ENCODE measurements at places on chromosomes 6 and 20.

GRCh38 chr6:145924600-145924999 is 39.6 kb downstream of the SHPRH start:
- DNase-seq, result no peak

GRCh38 chr6:150301846-150302519 is 66.8 kb upstream of the IYD start:
- DNase-seq, result no peak

GRCh38 chr6:98797217-98797994 is 37.0 kb upstream of the POU3F2 start:
- no peak for DNase-seq

GRCh38 chr6:126539022-126539421 is 199.1 kb downstream of the CENPW start:
- DNase-seq, result no peak

DNA sequence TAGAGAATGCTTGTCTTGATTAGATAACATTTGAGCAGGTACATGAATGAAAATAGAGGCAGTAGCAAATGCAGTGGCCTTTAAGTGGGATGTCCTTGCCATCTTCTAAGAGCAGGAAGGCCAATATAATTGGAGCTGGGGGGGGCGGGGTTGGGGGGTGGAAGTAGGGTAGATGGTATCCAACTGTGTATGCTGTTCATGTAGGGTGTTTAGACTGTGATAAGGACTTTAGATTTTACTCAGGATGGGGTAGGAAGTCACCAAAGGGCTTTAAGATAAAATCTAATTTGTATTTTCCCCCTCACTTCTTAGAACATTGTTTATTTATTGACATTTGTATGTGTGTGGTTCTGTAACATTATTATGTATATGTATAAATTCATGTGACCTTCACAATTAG is 12.0 kb downstream of the TAB2 start:
- DNase-seq, result no peak

DNA sequence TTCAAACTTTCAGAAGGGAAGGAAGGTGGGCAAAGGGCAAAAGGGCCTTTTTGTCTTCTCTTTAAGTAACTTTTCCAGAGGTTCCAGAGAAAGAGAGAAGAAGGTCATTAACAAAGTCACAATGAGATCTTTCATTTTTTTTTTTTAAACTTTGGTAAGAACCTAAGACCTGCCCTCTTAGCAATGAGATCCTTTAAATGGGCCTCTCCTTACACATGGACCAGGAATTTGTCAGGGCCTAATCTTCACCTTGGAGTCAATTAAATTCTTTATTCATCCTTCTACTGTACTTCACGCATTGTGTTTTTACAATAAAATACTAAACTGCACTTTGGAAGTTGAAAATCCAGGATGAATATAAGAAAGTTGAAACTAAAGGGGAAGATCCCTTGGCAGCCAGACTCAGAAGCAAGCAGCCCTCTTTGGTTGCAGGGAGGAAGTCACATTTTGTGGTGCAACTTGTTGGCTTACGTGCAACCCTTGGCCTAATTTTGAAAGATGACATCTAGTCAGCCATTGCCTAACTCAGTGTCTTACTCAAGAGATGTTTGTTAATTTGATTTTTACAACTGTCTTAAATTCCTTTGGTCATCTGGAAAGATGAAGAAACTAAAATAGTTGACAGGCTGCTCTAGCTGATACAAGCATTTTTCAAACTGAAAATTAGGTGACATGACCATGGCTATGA is 11.9 kb upstream of the TMEM170B start:
- no peak for DNase-seq

GRCh38 chr6:87909849-87910248 is 137.8 kb upstream of the SPACA1 start:
- no peak for DNase-seq

DNA sequence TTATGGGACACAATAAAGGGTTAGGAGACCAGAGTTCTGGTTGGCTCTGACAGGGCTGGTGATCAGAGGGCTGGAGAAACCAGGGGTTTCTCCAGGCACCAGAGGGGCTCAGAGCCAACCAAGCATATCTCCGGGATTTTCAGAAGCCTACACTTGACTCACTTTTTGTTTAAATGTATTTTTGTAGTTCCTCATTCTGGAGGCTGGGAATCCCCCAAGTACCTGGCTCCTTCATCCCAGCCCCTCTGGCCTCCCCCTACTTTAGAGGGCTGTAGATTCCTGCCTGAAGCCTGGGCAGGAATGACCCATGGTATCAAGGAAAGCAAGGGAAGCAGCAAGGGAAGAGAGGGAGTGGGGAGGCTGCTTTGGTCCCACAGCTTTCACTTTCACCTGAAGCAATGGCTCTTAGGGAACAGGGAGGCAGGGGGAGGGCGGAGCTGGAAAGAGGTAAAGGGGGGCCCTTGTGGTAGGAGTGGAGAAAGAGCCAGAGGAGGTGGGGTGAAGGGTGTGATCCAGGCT is 973 bp downstream of the CD40 start:
- DNase-seq, result no peak

- DNase-seq, result no peak
Observed at GRCh38 chr6:141029908-141030307, 1102.8 kb upstream of the GJE1 start.

DNA sequence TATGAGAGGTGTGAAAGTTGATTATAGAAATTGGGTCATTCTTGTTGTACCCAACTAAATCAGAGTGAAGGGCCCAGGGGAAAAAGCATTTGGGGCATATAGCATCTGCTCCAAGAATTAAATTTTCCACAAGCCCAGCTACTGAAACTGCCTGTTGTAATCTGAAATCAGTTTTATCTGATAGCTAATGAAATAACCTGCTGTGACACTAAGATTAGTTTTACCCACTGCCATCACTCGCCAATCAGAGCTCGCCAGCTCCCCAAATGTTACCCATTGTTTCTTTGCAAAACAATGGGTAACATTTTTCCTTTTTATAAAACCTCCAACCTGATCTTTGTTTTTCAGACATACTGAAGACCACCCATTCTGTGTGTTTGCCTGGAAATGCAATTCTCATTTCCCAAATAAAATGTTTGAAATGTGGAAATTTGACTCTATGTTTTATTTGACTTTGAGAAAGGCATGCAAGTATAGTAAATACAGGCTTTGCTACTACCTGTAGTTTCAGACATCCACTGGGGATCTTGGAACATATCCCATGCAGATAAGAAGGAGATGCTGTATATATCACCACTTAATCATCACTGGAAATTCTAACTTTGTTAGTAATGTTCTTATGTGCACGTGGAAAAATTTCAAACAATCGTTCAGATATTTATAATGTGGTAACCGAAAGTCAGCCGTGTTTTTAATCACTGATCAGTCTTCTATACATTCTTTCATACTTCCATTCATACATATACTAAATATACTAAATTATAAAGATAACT is 6.3 kb upstream of the AHI1 start:
- no peak for DNase-seq

- DNase-seq, result no peak
Observed at GRCh38 chr6:169933251-169933821, 181.9 kb downstream of the ERMARD start.

DNA sequence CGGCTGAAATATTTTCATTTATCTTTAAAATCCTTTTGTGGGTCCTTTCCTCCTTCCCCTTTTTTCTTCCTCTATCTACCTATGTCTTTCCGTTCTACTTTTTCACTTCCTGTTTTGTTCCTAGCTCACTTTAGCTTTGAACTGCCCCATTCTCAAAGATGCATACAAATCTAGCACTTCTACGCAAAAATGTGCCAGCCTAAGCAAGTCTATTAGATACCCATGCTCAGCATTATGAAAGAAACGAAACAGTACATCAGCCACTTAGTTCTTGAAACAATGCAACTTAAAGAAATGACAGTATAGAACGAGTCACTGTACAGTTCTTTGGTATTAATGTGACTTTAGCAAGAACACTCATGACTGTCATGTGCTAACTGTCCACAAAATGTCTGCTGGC is 47.3 kb upstream of the MARCKS start:
- DNase-seq, result no peak

- no peak for DNase-seq
Observed at GRCh38 chr6:117605169-117605826, 3.0 kb upstream of the GOPC start.

- DNase-seq, result no peak
Observed at GRCh38 chr6:121698617-121699016, 263.2 kb downstream of the GJA1 start.

DNA sequence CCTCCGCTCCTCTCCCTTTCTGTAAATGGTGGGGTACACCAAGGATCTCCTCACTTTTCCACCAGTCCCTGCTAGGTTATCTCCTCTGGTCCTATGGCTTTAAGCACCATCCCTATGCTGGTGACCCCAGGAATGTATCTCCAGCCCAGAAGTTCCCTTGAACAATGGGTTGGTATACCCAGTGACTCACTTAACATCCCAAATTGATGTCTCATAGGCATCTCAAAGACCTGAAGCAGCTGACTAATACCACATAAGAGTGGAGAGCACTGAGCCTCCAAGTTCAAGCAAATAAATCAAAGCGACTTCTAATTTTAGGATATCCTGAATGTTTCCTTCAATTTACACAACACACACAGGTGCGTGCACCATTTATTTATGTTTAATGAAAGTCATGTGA is 48.3 kb downstream of the ADGRF1 start:
- no peak for DNase-seq

DNA sequence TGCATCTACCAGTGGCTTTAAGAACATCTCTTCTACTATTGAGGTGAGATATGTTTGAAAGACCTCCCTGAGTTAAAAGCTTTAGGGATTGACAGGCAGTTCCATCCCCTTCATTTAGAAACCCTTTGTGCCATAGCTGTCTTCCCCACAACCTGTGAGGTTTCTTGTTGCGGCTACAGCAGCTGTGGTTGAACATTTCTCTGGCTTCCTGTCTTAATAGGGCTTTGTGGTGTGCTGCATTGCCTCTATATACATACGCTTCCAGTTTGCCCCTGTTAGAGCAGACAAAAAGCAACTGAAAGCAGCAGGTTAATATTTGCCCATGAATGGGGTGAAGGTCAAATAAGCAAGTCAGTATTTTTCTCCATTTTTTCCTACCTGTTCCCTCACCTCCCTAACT is 210.2 kb downstream of the TMEM200A start:
- no peak for DNase-seq

DNA sequence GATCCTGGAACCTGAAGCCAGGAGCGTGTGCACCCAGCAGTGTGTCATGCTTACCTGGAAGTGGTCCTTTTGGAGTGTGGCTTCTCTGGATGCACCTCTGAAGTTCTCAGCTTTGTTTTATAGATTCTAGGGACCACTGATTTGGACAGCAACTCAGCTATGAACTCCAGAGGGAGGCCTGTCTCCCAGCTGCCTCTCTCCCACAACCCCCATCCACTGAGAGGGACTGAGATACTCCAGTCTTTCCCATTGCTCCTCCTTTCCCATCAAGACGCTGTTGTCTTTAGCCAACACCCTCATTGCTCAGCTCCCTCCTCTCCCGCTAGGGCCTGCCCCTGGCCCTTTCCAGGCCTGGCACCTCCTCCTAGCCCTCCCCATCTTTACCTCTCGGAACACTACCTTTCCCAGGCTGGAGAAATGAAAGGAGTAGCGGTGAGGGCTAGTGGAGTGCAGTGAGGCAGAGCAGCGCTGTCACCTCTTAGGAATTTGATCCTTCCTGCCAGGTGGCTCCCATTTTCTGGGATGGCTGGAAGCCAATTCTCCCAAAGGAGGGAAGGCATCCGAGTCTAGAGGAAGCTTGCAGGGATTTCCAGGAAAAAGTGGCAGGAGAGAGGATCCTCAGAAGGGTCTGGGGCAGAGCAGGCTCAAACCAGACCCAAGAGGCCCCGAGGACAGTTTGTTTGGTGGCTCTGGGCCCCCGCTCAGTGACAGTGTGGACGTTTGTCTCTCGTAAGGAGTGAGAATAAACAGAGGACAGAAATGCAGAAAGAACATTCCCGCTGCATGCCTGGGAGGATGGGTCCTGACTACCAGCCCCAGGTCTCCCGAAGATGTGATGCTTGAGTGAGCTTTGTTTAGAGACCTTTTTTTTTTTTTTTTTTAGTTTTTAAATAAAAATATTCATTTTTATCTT is at the start of gene LRRN4:
Gene LRRN4 (minus strand): TSS at position 285 of the 913 bp plus-strand sequence. CDS start 1,261 bp downstream, outside the sequence.
- no peak for DNase-seq

DNA sequence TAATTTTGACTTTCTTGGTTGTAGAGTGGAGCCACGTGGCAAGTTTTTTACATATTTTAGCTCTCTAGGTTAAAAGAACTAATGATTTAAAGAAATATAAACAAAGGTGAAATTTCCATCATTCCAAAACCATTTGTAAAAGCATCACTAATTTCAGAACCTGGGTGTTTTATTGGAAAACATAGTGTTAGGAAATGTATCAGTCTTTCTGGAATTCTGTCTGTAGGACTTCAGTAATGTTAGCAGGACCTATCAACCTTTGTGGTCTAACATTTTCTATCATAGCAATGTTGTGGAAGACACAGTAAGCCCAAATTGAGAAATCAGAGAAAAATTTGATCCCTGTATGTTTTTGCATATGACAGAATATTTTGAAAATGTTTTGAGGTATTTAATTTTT is 28.3 kb downstream of the L3MBTL3 start:
- DNase-seq, result no peak

DNA sequence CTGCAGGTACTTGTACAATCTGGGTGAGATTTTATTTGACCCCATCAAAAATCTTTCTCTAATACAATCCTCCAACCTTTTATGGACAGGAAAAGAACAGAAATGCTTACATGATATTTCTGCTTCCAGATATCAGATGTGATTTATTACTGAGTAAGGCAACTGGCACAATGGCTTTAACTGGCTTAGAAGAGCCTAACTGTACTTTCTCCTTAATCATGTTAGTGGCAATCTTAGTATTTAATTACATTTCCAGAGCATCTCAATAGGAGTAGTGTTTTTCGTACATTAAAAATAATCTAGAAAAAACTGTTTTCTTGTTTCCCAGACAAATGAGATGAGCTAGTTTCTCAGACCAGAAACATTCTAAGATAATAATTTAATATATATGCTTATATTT is 251.6 kb downstream of the KCNQ5 start:
- DNase-seq, result no peak

GRCh38 chr20:58847463-58847862 is 3.2 kb downstream of the GNAS-AS1 start:
- no peak for DNase-seq

- DNase-seq, result no peak
Observed at GRCh38 chr6:129598244-129599187, 111.5 kb downstream of the ARHGAP18 start.
